ENCODE measurements at places on chromosomes 7 and 10.

- no peak overlapping the region for H3K4me3 ChIP-seq
- H3K27ac ChIP-seq, result peak overlapping the region; percentile 90
- no peak for DNase-seq
- H3K27me3 ChIP-seq, result no peaks in the 10 kb centered on the region
- no peaks in the 10 kb centered on the region for H3K36me3 ChIP-seq
Observed at GRCh38 chr10:113960617-113961181, 83.0 kb upstream of the ADRB1 start.

GRCh38 chr7:91551377-91552175 lies 287.3 kb downstream of the FZD1 start:
- H3K4me3 ChIP-seq, result no peak overlapping the region
- H3K36me3 ChIP-seq, result no peaks in the 10 kb centered on the region
- no peak overlapping the region for H3K27ac ChIP-seq
- no peak for DNase-seq
- H3K4me1 ChIP-seq, result peaks cover 5% of the 10 kb centered on the region

DNA sequence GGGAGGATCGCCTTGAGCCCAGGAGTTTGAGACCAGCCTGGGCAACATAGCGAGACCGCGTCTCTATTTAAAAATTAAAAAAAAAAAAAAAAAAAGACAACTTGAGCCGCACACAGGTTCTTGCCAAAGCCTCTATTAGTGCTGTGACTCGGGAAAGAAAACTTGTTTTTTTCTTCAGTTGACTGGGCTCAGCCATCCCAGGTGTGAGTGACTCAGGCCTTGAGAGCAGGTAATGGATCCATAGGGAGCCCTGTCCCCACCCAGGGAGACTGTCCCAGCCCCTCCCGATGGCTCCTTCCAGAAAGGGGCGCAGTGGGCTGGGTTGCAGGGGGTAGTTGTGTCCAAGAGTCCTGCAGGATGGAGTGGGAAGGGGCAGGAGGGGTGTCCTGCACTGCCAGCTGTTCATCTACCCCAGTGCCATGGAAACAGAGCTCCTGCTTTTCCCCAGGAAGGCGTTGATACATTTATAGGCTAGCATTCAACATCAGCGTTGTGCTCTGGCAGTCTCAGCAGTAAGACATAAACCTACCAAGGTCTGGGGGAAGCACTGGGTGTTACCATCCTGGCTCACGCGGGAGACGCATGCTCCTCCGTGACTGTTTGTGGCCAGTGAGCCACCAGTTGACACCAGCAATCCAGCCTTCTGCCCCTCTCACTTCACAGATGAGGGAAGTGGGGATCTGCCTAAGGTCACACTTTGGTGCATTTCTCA lies 126.6 kb downstream of the CUX1 start:
- H3K27me3 ChIP-seq, result no peaks in the 10 kb centered on the region
- no peak for DNase-seq
- H3K36me3 ChIP-seq, result no peaks in the 10 kb centered on the region

GRCh38 chr10:86349474-86349873 lies 17.1 kb downstream of the GRID1 start:
- H3K36me3 ChIP-seq, result no peaks in the 10 kb centered on the region
- H3K4me1 ChIP-seq, result peaks cover 10% of the 10 kb centered on the region
- no peak overlapping the region for H3K4me3 ChIP-seq
- H3K27me3 ChIP-seq, result peaks cover 17% of the 10 kb centered on the region

- no peak overlapping the region for H3K27ac ChIP-seq
- DNase-seq, result no peak
- peaks cover 3% of the 10 kb centered on the region for H3K27me3 ChIP-seq
Observed at GRCh38 chr10:28800144-28800543, 122.8 kb downstream of the BAMBI start.

DNA sequence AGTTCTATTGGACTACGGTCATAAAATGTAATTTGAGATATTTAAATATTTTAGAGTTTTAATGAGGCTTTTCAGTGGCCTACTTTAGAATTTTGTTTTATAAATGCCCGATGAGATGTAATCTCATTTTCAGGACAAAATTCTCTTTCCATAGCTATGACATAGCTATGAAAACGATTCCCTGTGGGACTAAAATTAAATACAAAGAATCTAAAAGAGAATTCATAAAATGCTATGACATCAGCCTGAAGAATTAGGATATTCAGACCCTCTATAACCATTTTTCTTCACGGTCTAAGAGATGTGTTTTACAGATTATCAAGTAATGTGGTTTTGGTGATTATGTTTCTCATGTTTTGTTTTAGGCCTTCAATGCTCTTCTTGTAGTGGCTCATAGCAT lies 48.2 kb upstream of the ODAD2 start:
- peaks cover 17% of the 10 kb centered on the region for H3K36me3 ChIP-seq
- no peak for DNase-seq
- H3K27ac ChIP-seq, result peak overlapping the region; percentile 79
- H3K4me1 ChIP-seq, result peaks cover 25% of the 10 kb centered on the region

DNA sequence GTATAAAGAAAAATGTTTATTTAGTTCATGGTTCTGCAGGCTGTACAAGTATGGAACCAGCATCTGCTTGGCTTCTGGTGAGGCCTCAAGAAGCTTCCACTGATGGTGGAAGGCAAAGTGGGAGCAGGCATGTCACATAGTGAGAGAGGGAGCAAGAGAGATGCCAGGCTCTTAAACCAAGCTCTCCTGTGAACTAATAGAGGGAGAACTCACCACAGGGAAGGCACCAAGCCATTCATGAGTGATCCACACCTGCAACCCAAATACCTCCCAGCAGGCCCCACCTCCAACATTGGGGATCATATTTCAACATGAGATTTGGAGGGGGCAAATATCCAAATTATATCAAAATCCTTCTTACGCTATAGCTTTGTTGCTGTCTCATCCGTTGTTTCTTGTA lies 113.1 kb downstream of the CPED1 start:
- H3K4me1 ChIP-seq, result no peaks in the 10 kb centered on the region
- peaks cover 6% of the 10 kb centered on the region for H3K36me3 ChIP-seq
- H3K27me3 ChIP-seq, result no peaks in the 10 kb centered on the region
- no peak for DNase-seq

- H3K36me3 ChIP-seq, result peaks cover 58% of the 10 kb centered on the region
- peaks cover 42% of the 10 kb centered on the region for H3K4me1 ChIP-seq
- no peak overlapping the region for H3K4me3 ChIP-seq
- no peaks in the 10 kb centered on the region for H3K27me3 ChIP-seq
- DNase-seq, result no peak
- H3K27ac ChIP-seq, result no peak overlapping the region
Observed at GRCh38 chr7:130877991-130878305, 143.9 kb upstream of the KLF14 start.

DNA sequence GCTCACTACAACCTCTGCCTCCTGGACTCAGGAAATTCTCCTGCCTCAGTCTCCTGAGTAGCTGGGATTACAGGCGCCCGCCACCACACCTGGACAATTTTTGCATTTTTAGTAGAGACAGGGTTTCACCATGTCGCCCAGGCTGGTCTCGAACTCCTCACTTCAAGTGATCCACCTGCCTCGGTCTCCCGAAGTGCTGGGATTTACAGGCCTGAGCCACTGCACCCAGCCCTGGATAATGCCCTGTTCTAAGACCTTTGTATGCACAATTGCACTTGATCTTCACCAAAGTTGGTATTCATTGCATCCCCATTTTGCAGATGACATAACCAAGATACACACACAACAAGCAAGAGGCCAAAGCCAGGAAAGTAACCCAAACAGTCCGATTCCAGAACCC lies 97.7 kb upstream of the CARD11 start:
- DNase-seq, result no peak
- no peak overlapping the region for H3K4me3 ChIP-seq
- no peaks in the 10 kb centered on the region for H3K4me1 ChIP-seq
- peaks cover 38% of the 10 kb centered on the region for H3K27me3 ChIP-seq

- no peak overlapping the region for H3K4me3 ChIP-seq
- H3K27me3 ChIP-seq, result no peaks in the 10 kb centered on the region
- no peak overlapping the region for H3K27ac ChIP-seq
- H3K36me3 ChIP-seq, result no peaks in the 10 kb centered on the region
- peaks cover 3% of the 10 kb centered on the region for H3K4me1 ChIP-seq
Observed at GRCh38 chr10:34153663-34154382, 661.3 kb downstream of the PARD3 start.

DNA sequence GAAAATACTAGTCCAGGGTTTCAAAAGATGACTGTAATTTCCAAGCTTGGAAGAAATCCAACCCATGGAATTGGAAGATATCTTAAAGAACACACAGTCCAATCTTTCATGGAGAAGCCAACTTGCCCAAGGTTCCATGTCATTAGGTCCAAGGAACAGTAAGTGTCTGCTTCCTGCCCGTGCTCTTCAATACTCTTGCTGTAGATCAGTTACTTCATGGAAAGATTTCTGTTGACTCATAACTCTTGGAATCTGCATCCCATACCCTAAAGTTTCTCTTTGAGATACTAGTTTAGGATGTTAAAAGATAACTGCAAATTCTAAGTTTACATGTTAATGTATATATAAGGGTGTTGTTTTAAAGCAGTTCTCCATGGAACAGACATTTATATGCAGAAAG lies 127.9 kb upstream of the SLC13A1 start:
- DNase-seq, result no peak
- H3K4me3 ChIP-seq, result no peak overlapping the region
- H3K27ac ChIP-seq, result no peak overlapping the region
- H3K36me3 ChIP-seq, result no peaks in the 10 kb centered on the region

DNA sequence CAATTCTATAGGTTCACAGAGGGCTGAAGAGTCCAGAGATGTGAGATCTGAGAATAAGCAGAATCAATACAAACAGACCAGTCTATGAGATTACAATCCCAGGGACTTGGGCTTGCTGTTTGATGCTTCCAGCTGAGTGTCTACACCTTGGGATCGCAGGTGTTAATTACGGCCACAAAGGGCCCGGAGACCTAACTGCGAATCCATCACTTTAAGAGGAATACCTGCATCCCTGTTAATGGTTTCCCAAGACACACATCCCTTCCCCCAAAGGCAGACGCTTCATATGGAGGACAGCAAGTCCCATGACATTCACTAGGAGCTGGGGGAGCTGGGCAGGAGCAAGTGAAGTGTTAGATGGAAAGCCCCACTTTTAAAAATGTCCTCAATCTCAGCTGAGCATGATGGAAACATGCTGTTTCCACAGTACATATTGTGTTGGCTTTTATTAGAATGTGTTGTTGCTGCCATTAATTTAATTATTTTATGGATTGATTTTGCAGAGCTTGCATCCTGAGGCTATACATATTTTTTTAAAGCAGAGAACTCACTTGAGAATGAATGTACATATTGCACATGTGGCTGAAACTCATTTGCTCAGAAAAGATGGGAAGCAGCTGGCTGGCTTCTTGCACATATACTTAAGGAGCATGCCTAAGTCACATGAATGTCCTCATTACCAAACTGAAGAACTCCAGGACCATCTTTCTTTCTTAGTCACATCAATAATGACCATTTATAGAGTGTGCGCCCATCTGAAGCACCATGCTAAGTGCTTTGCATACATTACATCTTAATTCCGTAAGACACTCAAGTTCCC lies 151.3 kb downstream of the NEBL start:
- H3K36me3 ChIP-seq, result no peaks in the 10 kb centered on the region
- no peak for DNase-seq
- H3K4me1 ChIP-seq, result peaks cover 9% of the 10 kb centered on the region
- H3K27ac ChIP-seq, result no peak overlapping the region

DNA sequence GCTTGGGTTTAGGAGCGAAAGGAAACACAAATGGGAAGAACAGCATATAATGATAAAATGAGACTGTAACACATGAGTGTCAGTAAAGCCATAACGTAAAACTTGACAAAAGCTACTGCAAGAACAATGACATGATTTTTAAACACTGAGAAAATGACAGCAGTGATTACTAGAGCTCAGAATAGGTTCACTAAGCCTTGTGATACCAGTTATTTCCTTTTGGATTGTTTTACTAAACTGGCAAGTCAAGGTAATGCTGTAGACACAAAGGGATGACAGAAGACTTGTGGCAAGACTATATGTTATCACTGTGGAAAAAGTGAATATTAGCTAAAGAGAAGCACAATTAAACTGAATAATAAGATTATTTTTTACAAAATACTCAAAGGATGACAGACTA lies 12.7 kb downstream of the NCOA4 start:
- H3K27me3 ChIP-seq, result no peaks in the 10 kb centered on the region
- DNase-seq, result no peak
- H3K27ac ChIP-seq, result no peak overlapping the region
- no peak overlapping the region for H3K4me3 ChIP-seq
- H3K36me3 ChIP-seq, result peaks cover 33% of the 10 kb centered on the region
- H3K4me1 ChIP-seq, result peaks cover 29% of the 10 kb centered on the region

- no peaks in the 10 kb centered on the region for H3K27me3 ChIP-seq
- DNase-seq, result no peak
- H3K27ac ChIP-seq, result no peak overlapping the region
- peaks cover 10% of the 10 kb centered on the region for H3K36me3 ChIP-seq
- H3K4me3 ChIP-seq, result no peak overlapping the region
- peaks cover 7% of the 10 kb centered on the region for H3K4me1 ChIP-seq
Observed at GRCh38 chr10:75014516-75015230, 96.8 kb upstream of the SAMD8 start.

DNA sequence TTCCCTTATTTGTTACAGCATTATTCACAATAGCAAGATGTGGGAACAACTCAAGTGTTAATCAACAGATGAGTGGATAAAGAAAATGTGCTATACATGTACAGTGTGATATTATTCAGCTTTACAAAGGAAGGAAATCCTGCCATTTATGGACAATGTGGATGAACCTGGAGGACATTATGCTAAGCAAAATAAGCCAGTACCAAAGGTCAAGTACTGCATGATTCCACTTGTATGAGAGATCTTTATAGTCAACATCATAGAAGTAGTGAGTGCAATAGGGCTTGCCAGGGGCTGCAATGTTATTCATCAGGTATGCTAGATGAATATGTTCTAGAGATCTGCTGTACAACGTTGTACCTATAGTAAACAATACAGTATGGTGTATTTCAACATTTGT lies 138.5 kb upstream of the AGR3 start:
- H3K4me3 ChIP-seq, result no peak overlapping the region
- H3K36me3 ChIP-seq, result peaks cover 8% of the 10 kb centered on the region
- peak overlapping the region; percentile 53 for H3K27ac ChIP-seq
- DNase-seq, result no peak

GRCh38 chr10:66833861-66834260 lies 92.0 kb upstream of the LRRTM3 start:
- H3K27ac ChIP-seq, result no peak overlapping the region
- H3K36me3 ChIP-seq, result no peaks in the 10 kb centered on the region
- no peak overlapping the region for H3K4me3 ChIP-seq
- no peak for DNase-seq
- H3K4me1 ChIP-seq, result peaks cover 17% of the 10 kb centered on the region

DNA sequence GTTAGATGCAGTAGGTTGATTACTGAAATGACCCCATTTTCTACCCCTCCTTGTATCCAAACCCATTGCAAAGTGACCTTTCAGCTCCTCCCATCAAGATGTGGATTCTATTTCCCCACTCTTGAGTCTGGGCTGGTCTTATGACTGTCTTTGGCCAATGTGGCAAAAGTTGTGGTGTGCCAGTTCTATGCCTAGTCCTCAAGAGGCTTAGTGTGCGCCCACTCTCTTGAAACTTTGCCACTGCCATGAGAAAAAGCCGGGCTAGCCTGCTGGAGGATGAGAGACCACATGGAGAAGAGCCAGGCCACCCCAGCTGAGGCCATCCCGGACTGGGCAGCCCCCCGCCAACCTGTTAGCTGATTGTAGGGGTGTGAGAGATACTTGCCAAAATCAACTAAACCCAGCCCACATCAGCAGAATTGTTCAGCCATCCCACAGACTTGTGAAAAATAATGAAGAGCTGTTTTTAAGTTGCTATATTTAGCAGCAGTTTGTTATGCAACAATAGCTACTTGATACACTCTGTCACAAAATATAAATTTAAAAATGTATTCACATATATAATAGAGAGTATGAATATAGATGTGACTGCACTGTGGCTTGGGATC lies 131.0 kb upstream of the PALS2 start:
- no peaks in the 10 kb centered on the region for H3K4me1 ChIP-seq
- no peak overlapping the region for H3K4me3 ChIP-seq
- H3K27ac ChIP-seq, result no peak overlapping the region
- H3K27me3 ChIP-seq, result peaks cover 8% of the 10 kb centered on the region
- no peak for DNase-seq
- no peaks in the 10 kb centered on the region for H3K36me3 ChIP-seq
